ENCODE measurements at places on chromosomes 1 and 21.

- DNase-seq: no peak
These were observed 36.7 kb upstream of the IL20 start for GRCh38 chr1:206828765-206829164.

- DNase-seq: no peak
These were observed 18.0 kb downstream of the RHOU start for GRCh38 chr1:228753287-228753686.

DNA sequence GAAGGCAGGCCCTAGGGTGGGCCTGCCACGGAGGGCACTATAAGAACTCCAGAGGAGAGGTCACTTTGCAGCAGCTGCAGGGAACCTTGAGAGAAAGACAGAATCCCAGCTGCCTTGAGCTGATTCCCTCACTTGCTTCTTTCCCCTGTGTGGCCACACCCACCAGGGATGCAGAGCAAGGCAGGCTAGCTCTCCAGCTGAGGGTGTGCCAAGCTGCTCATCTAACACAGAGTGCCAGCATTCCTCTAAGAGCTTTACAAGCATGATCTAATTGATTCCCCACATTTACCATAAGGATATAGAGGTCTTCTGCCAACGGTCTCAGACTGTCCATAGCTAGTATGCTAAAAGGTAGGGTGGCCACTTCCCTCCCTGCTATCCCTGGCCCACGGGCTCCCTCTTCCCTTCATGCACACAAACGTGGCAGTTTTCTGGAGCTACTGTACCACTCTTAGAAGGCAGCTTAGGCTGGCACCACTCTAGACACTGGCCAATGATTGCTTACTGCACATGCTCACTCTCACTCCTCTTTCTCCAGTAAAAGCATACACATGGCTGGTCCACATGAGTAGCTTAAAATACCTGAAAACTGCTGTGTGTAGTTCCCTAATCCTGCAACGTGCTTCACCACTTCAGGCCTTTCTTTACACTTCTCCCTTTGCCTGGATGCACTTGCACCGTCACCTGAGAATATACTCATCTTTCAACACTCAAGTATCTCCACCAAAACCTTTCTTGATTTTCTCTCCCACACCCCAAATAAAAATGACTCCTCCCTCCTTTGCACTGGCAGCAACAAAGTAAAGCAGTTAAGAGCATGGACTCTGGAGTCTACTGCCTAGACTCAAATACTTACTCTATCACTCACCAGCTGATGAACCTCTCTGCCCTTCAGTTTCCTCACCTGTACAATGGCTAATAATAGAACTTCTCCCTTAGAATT lies 57.7 kb downstream of the DMAP1 start:
- no peak for DNase-seq

DNA sequence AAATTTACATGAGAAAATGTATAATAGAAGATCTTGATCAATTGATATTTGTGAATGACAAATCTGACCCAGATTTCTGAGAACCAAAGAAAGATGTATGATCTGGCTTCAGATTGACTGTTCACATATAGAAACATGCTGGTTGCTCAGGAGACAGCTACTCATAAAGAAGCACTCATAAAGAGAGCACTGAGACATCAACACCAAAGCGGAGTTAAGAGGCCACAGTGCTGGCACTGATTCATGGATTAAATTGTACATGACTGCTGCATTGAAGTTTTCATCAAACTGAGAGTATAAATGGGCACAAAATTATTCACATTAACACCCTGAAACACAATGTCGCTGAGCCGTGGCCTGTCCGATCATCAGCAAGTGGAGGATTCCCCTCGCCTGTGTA lies 46.2 kb downstream of the SH3GLB1 start:
- no peak for DNase-seq

Data from HFFc6 (cell line).